ENCODE measurements at places on chromosomes 7 and 10. TPM values are rescaled to one million over a fixed set of nuclear protein-coding genes. Genes with fewer than 3 reads are reported as not detected.

- no peak overlapping the region for H3K27ac ChIP-seq
- H3K27me3 ChIP-seq = no peaks in the 10 kb centered on the region
- no peaks in the 10 kb centered on the region for H3K36me3 ChIP-seq
- H3K4me1 ChIP-seq = no peaks in the 10 kb centered on the region
Measured at GRCh38 chr7:83528925-83529423, 120.0 kb downstream of the SEMA3E start.

GRCh38 chr10:81136261-81136660 is 598.6 kb downstream of the SH2D4B start:
- H3K4me1 ChIP-seq = no peaks in the 10 kb centered on the region
- no peak for DNase-seq
- H3K27ac ChIP-seq = no peak overlapping the region
- H3K27me3 ChIP-seq = no peaks in the 10 kb centered on the region
- H3K36me3 ChIP-seq = no peaks in the 10 kb centered on the region

DNA sequence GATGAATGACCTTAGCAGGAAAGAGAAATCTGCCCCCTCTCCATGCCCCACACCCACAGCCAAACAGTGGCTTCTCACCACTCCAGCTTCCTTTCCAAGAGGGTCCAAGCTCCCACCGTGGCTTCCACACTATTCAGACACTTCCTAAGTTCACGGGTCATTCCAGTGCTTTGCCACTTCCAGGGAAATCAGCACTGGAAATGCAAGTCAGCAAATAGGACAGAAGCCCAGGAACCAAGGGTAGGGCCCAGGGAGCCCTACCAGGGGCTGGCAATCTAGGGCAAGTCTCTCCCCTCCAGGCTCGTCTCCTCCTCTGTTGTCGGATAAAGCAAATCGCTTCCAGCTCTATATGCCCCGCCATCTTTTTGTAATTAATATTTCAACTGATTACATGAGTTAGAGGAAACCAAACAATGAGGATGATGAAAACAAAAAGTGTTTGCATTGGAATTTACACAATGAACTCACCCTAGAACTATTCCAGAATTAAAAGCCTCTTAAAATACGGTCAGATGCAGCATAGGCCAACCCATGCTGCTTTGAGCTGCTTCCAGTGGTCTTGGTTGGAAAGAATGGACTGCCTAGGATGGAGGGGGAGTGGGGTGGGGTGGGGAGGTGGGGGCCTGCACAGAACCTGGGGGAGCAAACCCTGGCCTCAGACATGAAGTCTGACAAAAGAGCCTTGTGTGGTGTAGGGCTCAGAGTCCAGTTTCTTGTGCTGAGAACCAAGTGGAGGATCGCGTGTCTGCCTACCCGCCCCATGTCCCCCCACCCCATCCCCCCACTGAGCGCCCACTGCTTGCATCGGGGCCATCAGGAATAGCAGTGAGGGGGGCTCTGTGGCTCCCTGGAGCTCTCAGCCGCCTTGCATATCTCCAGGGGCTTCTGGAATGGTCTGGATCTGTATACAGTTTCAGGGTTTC is 74.6 kb upstream of the CPXM2 start:
- no peaks in the 10 kb centered on the region for H3K27me3 ChIP-seq
- no peaks in the 10 kb centered on the region for H3K36me3 ChIP-seq
- DNase-seq = no peak
- no peak overlapping the region for H3K27ac ChIP-seq

DNA sequence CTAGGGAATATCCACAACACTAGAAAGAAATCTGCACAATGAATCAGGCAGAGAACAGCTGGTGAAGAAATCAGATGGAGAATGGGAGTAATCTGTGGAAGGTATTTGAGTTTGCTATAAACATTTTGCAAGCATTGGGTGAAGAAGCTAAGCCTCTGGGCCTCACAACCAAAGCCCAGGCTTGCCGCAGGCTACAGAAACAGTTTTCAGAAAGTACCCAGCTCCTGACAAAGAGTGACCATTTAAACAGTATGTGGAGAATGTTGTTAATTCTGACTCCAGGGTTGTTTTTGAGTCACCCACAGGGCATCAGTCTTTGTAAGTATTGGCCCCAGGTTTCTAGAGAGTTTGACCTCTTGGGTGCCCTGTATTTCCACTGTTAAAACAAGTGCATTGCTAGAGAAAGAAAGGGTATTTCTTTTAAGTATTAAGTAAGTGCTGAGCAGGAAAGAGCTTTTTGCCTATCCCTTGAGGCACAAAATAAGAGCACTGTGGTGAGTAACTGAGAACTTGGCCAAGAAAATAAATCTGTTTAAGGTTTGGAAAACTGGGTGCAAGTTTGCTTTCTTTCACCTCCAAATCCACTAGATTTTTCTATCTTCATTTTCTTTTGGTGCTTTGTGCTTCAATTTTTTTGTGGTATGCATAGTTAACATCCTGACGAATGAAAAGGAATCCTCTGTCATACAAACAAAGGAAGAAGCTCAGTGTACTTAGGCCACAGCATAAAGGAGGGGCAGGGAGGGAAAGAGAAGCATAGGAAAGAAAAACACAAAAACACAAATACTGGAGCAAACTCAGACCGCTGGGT is 691.8 kb downstream of the SUGCT start:
- H3K27me3 ChIP-seq = no peaks in the 10 kb centered on the region
- no peaks in the 10 kb centered on the region for H3K36me3 ChIP-seq
- H3K27ac ChIP-seq = no peak overlapping the region
- no peaks in the 10 kb centered on the region for H3K4me1 ChIP-seq

- H3K4me1 ChIP-seq = peaks cover 21% of the 10 kb centered on the region
- H3K36me3 ChIP-seq = no peaks in the 10 kb centered on the region
- no peak overlapping the region for H3K27ac ChIP-seq
- no peak for DNase-seq
Measured at GRCh38 chr7:27235387-27236311, 7.0 kb upstream of the EVX1 start.

DNA sequence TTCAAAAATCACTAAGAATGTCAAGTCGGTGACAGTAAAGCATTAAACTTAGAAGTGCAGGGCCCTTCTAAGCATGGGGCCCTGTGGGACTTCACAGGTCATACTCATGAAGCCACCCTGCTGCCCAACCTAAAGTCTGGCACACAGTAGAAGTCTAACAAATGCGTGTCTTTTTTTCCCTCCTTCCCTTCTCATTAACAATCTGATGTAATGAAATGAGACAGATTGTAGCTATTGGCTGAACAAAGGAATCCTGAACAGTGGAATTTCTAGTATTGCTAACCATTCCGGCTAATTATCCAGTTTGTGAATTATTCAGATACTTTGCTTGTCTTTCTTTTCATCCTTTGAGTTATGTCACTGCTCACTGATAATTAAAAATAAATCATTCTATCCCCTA is 369.9 kb downstream of the WDR11 start:
- no peak overlapping the region for H3K4me3 ChIP-seq
- H3K27ac ChIP-seq = no peak overlapping the region
- DNase-seq = no peak
- no peaks in the 10 kb centered on the region for H3K36me3 ChIP-seq
- H3K27me3 ChIP-seq = no peaks in the 10 kb centered on the region
- no peaks in the 10 kb centered on the region for H3K4me1 ChIP-seq

DNA sequence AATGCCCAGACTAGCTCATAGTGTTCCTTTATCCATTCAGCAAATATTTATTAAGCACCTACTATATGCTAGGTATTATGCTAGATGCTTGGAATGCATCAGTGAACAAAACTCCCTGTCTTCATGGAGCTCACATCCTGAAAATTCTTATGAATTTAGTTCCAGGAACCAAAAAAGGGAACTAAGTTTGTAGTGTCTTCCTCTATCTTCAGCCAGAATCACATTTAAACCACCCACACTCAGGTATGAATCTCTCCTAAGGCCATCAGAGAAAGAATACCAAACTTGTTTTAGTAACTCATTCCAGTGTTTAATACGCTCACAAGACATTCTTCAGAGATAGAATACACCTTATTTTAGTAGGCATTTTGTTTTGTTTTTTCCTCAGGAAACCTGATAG is 10.1 kb upstream of the EGR2 start:
- no peaks in the 10 kb centered on the region for H3K36me3 ChIP-seq
- no peak overlapping the region for H3K4me3 ChIP-seq
- DNase-seq = no peak
- no peak overlapping the region for H3K27ac ChIP-seq
- H3K27me3 ChIP-seq = no peaks in the 10 kb centered on the region

DNA sequence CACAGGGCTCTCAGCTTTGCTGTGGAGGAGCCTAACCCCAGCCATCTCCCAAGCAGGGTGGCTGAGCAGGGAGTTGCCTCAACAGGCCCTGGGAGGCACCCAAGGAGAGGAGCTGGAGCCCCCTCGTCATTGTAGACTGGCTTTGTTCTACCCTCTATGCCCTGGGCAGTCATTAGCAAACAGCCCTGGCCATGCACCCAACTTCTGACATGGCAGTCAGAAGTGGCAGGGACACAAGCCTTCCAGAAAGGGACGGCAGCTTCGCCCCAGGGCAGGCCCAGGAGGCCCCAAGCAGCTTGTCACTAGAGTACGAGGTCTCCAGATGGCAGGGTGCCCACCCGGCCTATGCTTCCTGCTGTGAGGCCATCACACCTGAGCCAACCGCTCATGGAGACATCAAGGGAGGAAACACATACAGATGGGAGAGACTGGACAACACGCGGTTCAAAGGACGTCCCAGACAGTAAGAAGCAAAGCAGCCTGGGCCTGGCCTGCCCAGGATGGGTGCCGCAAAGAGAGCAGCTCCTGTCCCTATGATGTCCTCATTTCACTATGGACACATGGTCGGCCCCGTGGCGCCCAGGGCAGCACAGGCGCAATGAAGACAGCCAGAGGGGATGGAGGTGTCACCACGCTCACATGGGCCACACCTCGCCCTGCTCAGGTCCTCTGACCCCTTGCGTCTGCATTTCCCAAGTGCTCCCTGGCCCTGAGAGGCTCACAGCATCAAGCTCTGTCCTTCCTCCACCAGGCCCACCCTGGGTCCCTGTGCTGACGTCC is 190.9 kb upstream of the CXCL12 start:
- DNase-seq = no peak
- H3K36me3 ChIP-seq = no peaks in the 10 kb centered on the region
- H3K27ac ChIP-seq = no peak overlapping the region
- no peaks in the 10 kb centered on the region for H3K27me3 ChIP-seq
- no peaks in the 10 kb centered on the region for H3K4me1 ChIP-seq

- DNase-seq = no peak
- no peak overlapping the region for H3K4me3 ChIP-seq
Measured at GRCh38 chr10:54614072-54614471, 187.0 kb downstream of the PCDH15 start.

- H3K4me3 ChIP-seq = no peak overlapping the region
- no peak overlapping the region for H3K27ac ChIP-seq
- no peaks in the 10 kb centered on the region for H3K36me3 ChIP-seq
- peaks cover 1% of the 10 kb centered on the region for H3K4me1 ChIP-seq
Measured at GRCh38 chr10:103550229-103550628, 56.7 kb downstream of the NEURL1 start.

FXYD4 gene
- total RNA-seq = 4.0 TPM

NRCAM gene
- total RNA-seq = 23.0 TPM

CPA2 gene
- not detected for total RNA-seq
